ENCODE measurements at places on chromosomes 5 and 9.

- no peak for DNase-seq
These were observed 24.1 kb upstream of the RNF20 start for GRCh38 chr9:101509572-101509971.

DNA sequence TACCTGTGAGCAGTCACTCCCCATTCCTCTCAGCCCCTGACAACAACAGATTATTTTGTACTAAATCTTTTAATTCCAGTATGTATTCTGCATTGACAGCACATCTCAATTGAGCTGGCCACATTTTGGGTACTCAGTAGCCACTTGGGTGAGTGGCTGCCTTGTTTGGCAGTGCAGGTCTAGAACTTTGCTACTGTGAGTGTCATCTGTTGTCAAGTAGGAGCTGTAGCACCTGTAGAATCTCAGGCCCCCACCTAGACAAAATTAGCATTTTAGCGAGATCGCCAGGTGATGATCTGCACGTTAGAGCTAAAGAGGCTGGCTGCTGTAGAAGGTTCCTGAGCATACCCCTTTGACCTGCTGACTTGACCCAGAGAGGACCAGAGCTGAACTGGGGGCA, 44.4 kb upstream of the CPEB4 start:
- DNase-seq: no peak

DNA sequence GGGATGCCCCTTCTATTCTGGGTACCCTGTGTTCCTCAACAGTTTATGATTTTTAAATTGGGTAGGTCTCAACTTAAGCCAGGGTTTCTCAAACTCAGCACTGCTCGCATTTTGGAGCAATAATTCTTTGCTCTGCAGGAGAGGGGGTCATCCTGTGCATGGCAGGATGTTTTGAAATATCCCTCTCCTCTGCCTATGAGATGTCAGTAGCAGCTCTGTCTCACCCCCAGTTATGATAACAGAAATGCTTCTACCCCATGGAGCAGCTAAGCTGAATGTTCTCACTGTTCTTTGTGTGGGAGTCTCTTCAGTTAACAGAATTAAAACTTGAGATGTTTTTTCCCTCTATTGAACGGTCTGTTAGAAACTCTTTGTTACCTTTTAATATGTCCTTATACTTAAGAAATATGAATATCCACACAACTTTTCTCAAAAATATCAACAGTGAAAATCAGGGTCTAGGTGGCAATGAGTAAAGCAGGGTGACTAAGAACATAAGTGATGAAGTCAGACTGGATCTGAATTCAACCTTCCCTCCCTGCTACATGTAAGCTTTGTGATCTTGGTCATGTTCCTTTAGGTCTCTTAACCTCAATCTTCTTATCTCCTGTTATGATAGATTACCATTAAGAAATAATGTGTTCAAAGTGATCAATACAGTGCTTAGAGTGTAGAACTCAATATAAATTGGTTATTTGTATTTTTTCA, 89.0 kb downstream of the CAMK4 start:
- no peak for DNase-seq

- DNase-seq: no peak
These were observed 355.9 kb upstream of the TLE4 start for GRCh38 chr9:79215821-79216220.

DNA sequence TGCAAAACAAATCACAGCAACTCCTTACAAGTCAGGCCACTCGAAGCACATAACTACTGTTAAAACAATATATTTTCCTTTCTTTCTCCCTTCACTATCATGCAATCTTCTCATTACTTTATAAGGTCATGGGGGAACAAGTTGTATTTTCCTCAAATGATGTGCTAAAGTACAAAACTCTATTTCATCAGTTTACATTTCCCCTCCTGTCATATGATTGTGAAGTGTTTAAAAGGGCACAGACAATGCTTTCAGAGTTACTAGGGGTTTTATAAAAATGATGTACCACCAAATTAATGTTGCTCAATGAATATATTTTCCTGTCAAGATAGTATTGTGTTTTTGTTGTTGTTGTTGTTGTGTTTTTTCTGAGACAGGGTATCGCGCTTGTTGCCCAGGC, 34.1 kb downstream of the MAPKAP1 start:
- no peak for DNase-seq

- DNase-seq: no peak
These were observed 59.5 kb upstream of the TLE4 start for GRCh38 chr9:79512251-79512650.

- no peak for DNase-seq
These were observed 18.6 kb upstream of the MED10 start for GRCh38 chr5:6396836-6397535.

DNA sequence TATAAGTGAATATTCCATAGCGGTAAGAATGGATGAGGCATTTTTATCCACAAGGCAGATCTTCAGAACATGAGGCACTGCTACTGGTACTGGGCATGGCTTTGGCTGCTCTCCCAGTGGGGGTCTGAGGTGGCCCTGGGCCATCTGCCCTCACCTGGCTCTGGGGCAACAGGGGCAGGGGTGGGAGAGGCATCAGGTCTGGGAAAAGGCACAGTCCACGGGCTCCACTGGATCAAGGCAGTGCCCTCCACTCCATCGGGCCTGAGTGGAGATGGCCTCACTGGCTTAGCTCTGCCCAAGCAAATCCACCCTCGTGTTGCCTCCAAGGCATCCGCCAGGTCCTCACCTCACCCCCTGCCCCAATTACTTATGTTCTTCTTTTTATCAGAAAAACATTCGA, 10.9 kb upstream of the NKD2 start:
- DNase-seq: no peak

DNA sequence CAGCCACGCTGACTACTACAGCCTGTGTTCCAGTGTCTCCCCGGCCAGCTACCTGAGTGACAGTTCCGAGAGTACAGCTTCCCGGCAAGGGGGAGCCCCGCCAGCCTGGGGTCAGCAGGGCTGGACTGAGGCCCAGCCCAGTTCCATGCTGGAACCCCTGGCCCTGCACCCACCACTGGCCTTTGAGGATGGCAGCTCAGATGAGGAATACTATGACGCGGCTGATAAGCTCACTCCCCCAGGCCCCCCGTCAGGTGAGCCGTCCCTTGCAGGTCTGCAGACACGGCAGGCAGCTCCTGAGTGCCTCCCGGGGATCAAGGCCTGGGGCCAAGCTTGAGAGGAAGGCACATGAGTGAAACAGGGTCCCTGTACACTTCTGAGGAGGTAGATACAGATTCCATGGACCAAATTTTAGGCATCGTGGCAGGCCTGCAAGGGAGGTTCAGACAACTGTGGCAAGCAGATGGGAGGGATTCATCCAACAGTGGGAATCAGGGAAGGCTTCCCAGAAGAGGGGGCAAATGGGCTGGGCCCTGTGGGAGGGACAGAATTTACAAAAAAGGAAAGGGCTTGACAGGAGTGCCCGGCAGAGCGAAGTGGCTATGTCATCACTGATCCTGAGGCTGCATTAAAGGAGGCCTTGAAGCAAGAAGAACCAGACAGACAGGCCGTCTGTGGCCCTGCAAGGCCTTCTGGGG, 12.8 kb upstream of the TRMT10B start:
- no peak for DNase-seq

GRCh38 chr9:88664773-88665172, 129.8 kb downstream of the NXNL2 start:
- no peak for DNase-seq

- DNase-seq: no peak
These were observed 61.9 kb upstream of the ORM1 start for GRCh38 chr9:114261026-114261425.

DNA sequence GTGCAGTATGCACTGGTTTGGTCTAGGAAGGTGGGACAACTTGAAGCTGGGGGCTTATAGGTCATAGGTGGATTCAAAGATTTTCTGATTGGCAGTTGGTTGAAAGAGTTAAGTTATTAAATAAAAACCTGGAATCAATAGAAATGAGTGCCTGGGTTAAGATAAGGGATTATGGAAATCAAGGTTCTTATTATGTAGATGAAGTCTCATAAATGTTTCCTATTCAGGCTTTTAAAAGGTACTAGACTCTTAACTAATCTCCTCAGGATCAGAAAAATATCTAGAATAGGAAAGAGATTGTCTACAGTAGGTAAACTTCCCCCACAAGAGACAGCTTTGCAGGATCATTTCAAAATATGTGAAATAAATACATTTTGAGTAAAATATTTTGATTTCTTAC, 163.3 kb upstream of the FBN2 start:
- DNase-seq: no peak

DNA sequence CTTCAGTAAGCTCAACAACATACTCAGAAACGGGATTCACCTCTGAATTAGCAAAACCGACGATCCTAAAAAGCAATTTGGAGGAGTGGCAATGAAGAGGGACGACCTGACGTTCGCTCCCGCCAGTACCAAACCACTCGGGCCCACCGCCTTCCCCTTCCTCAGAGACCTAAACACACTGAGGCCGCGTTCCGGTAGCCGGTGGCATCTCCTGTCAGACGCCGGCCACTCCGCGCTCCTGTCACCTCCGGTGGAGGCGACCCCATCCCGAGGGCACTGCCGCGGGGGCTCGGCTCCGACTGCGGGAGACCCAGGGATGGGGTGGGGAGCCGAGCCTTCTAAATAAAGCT, 617 bp downstream of the PPP6C start:
- peak; percentile 34 for DNase-seq

- no peak for DNase-seq
These were observed 22.6 kb downstream of the MYO10 start for GRCh38 chr5:16913187-16914107.

- DNase-seq: no peak
These were observed 102.6 kb upstream of the ALDH1B1 start for GRCh38 chr9:38289866-38290245.

GRCh38 chr5:112087222-112087621, 330.2 kb upstream of the NREP start:
- no peak for DNase-seq

- no peak for DNase-seq
These were observed 172.2 kb upstream of the ZNF608 start for GRCh38 chr5:124918618-124919017.

DNA sequence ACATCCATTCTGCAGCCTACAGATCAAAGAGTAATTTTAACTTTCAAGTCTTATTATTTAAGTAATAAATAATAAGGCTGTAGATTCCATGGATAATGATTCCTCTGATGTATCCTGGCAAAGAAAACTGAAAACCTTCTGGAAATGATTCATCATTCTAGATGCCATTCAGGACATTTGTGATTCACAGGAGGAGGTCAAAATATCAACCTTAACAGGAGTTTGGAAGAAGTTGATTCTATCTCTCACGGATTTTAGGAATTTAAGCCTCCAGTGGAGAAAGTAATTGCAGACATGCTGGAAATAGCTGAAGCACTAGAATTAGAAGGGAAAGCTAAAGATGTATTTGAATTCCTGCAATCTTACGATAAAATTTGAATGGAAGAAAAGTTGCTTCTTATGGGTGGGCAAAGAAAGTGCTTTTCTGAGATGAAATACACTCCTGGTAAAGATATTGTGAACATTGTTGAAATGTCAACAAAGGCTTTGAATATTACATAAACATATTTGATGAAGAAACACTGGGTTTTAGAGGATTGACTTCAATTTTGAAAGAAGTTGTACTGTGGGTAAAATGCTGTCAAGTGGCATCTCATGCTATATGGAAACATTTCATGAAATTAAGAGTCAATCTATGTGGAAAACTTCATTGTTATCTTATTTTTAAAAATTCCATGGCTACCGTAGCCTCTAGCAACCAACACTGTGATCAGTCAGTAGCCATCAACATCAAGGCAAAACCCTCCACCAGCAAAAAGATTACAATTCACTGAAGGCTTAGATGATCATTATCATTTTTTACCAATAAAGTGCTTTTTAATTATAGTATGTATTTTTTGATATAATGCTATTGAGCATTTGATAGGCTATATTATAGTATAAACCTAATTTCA, 1141.0 kb downstream of the CDH12 start:
- no peak for DNase-seq

DNA sequence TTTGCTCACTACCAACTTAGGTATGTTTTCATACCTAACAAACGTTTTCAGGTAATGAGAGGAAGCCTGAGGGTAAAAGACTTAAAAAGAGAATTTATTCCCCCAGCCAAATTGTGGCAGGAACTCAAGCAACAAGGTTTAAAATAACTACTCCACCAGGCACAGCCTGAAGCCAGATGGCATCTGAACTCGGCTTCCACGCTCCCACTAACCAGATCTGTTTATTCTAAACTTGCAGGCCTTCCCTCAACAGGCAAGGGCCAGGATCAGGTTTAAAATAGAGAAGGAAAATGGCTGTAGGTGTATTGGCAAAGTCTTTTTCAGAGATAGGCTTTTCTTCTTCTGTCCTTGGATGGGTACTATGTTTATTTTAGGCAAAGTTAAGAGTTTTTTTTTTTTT, 89.4 kb downstream of the OTULIN start:
- no peak for DNase-seq

GRCh38 chr9:125435776-125436612, 174.4 kb downstream of the GAPVD1 start:
- DNase-seq: no peak

- peak; percentile 38 for DNase-seq
These were observed 31.7 kb downstream of the MRPL22 start for GRCh38 chr5:154972476-154973080.

- DNase-seq: no peak
These were observed 167.8 kb downstream of the RASEF start for GRCh38 chr9:82894961-82895821.
